ENCODE measurements at places on chromosomes 13 and 19.
A peak's percentile ranks its signal among the peaks of the same experiment; 100 is the strongest.

GRCh38 chr19:42279155-42279901, 10.3 kb downstream of the CIC start:
- no peak for DNase-seq

DNA sequence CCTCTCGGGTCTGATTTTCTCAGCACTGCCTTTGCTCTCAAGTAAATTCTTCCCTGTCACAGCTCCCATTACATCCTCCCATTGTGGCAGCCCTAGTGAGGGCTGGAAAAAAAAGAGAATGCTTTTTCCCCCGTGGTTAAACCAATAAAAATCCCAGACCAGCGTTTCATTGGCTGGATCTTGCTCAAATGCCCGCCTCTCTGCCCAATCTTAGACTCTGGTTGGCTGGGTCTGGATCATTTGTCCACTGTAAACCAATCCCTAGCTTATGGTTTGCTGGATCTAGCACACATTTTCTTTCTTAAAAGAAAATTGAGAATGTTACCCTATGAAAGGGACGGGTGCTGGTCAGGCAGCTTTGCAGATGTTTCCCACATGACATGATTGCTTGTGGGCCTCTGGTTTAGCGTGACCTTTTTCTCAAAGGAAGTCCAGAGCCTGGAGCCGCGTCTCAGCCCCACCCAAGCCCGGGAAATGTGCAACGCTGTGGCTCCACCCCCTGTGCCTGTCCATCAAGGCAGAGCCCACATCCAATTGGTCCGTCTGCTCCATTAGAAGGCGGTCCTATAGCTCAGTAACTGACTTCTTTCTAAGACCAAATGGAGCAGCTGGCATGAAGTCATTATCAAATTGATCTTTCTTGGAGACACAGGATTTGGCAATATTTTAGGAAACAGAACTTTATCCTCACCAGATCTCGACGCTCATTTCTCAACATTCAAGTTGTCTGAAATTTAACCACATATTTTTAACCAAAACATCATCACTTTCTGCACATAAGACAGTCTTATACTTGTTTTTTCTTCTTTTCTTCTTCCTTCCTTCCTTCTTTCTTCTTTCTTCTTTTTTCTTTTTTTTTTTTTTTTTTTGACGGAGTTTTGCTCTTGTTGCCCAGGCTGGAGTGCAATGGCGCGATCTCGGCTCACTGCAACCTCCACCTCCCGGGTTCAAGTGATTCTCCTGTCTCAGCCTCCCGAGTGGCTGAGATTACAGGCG, 2.6 kb upstream of the MCEMP1 start:
- peak; percentile 50 for DNase-seq

GRCh38 chr13:77692746-77693448, 4.6 kb upstream of the SLAIN1 start:
- no peak for DNase-seq

GRCh38 chr19:45215391-45216191, 29.6 kb downstream of the EXOC3L2 start:
- no peak for DNase-seq

- no peak for DNase-seq
Observed at GRCh38 chr19:6519289-6519688, 11.5 kb upstream of the TNFSF9 start.

DNA sequence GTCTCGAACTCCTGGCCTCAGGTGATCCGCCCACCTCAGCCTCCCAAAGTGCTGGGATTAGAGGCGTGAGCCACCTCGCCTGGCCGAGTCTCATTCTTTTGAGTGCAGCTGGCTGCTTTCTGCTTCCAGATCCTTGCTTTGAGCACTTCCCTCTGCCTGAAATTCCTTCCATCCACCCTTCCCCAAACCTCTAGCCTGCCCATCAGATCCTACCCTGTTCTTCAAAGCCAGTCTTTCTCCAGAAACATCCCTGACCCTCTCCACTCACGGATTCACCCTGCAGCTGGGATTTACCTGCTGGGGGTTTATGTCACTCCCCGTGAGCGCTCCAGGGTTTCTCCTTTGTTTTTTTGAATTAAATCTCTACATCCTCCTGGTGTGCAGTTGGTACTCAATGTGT, 13.1 kb upstream of the NPAS1 start:
- no peak for DNase-seq

- no peak for DNase-seq
Observed at GRCh38 chr13:110281736-110282135, 25.2 kb downstream of the COL4A1 start.

GRCh38 chr13:98938801-98939200, 39.1 kb downstream of the DOCK9 start:
- no peak for DNase-seq

DNA sequence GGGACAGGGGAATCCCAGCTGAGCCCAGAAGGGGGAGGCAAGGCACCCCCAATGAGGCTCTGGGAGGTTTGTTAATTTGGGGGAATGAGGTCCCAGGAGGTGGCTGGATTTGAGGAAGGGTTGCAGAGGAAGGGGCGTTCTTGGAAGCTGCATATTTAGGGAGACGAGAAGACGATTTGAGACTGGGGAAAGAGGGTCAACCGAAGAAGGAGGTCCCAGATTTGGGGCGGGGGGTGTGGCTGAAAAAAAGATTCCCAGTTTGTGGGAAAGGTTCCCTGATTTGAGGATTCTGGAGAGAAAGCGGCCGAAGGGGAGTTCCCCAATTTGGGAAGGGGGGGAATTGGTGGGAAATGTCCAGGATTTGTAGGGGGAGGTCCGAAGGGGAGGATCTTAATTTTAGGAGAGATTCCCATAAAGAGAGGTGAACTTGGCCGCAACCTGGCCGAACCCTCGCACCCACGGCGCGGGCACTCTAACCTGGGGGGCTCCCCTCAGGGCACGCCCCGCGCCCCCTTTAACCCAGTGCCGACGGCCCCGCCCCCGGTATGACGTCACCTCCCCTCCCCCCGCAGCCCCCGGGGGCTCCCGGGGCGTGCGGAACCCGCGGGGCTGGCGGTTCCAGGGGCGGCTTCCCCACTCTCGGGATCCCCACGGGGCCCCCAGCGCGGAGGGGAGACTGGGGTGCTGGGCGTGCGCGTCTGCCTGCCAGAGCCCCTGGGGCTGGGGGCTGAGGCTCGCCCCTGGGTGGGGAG, 1.2 kb downstream of the PTPRS start:
- DNase-seq, result no peak

GRCh38 chr13:81326913-81327312, 986.0 kb upstream of the SPRY2 start:
- DNase-seq, result no peak

DNA sequence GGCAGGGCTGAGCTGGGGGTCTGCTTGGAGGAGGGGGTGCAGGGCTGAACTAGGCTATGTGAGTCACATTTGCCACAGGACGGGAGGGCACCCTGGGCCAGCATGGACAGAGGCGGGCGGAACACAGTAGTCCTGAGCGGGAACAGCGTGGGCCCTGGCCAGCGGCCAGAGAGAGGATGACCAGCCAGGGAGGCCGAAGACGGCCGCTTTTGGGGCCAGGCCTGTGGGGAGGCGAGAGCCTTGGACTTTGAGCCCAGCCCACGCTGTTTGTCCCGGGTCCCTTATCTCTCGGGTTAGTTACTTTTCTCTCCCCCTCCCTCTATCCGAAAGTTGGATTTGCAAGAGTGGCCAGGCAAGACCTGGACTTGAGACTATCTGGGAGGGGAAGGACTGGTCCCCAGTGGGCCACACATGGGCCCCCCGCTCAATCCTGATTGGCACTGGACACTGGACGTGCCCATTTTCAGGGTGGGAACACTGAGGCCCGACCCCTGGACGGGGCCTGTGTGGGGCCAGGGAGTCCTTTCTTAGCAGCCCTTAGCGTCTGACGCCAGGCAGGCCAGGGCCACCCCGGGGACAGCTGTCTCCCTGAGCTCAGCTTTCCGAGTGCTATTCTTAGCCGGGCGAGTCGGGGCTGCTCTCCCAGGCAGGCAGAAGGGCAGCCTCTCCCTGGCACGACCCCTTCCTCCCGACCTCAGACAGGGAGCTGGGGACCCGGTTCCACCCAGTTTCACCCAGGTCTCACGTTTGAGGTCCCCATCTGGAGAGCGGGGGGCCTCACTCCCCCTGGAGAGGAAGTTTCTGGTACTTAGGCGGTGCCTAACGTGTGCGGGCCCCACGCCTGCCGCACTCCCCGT, 833 bp downstream of the GAMT start:
- no peak for DNase-seq

GRCh38 chr13:44575741-44576350, at the start of gene TSC22D1:
Gene TSC22D1, minus strand, starts transcription at chr13:44576330. Its CDS starts 256 bp downstream, at chr13:44576074.
- DNase-seq, result peak; percentile 59

DNA sequence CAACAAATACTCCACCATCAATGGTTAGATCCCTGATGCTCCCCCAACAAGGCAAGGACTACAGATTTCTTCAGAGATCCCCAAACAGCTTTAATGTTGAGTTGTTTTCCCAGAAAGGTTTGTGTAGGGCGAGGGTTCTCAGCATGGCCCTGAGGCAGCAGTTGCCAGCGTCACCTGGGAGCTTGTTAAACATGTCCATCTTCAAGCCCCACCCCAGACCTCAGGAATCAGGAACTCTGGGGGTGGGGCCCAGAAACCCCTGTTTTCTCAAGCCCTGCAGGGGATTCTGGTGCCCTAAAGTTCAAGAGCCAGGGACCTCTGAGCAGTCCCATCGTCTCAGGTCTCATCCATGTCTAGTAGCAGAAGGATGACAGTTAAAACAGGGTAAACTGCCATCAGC, 9.6 kb downstream of the EFNB2 start:
- no peak for DNase-seq

DNA sequence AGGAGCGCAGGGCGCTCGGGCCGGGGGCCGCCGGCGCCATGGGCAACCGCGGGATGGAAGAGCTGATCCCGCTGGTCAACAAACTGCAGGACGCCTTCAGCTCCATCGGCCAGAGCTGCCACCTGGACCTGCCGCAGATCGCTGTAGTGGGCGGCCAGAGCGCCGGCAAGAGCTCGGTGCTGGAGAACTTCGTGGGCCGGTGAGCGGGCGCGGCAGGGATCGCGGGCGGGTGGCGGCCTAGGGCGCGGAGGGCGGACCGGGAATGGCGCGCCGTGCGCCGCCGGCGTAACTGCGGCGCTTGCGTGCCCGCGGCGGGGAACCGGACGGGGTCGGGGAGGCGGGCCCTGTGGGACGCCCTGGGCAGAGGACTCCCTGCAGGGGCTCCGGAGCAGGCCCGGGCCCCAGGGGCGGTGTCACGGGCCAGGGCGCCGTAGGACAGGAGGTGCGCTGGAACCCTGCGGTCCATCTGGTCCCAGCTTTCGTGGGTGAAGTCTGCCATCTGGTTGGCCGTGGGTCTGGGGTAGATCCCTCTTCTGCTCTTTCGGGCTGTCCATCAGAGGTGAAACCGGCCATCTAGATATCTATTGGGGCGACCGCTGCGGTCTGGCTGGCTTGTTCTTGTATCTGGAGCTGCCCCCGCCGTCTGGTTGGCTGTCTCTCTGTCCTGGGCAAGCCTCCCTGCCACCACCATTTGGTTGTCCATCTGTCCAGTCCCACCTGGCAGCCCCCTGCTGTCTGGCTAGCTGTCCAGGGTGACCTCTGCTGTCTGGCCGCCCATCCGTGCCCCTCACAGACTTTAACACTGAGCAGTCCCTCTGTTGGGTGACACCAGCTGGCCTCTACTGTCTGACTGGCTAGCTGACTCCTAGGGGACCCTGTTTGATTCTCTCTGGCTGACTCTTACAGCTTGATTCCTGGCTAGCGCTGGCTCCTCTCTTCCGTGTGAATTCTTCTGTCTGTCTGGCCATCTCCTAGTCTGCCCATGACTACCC, 622 bp downstream of the DNM2 start:
- peak; percentile 38 for DNase-seq

GRCh38 chr19:57755031-57755430, 8.4 kb downstream of the ZNF776 start:
- no peak for DNase-seq

DNA sequence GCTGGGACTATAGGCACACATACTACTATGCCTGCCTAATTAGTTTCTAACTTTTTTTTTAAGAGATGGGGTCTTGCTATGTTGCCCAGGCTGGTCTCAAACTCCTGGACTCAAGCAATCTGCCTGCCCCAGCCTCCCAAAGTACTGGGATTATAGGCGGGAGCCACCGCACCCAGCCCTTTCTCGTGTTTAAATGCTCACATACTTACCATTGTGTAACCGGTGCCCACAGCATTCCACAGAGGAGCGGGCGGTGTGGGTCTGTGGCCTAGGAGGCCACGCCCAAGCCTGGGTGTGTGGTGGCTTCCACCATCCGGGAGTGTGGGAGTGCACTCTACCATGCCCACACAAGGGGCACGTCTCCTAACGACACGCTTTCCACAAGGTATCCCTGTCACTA, 7.7 kb downstream of the LMNB2 start:
- no peak for DNase-seq

GRCh38 chr19:2540251-2540645, 64.3 kb downstream of the GADD45B start:
- no peak for DNase-seq

DNA sequence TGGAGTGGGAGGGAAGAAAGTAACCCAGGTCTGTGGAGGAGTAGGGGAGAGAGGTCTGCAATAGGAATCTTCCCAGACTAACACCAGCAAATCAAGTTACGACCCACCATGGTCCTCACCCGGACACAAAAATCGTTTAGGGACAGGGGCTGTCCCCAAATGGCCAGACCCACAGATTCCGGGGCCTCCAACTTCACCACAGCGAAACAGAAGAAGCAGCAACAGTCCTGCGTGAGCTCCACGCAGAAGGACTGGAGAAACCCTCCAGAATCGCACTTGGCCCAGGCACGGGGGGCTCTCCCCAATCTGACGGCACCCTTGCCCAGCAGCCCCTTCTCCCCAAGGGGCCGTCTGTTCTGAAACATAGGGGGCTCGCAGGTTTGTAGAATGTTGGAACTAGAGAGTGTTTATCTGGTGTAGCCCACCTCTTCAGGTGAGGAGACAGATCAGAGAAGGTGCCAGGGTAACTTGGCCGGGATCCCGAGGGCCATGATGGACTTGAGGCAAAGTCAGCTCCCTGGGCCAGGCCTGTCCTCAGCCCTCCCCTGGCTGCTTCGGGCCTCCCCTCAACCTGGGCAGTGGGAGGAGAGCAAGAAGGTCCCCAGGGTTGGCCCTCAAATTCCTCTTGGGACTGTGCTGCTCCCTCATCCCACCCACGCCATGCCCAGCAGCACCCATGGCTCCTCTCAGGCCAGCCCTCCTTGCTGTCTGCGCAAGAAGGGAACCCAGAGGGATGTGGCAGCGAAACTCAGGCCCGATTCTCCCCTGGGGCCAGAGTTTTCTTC, 82.5 kb upstream of the GPR183 start:
- DNase-seq, result no peak

DNA sequence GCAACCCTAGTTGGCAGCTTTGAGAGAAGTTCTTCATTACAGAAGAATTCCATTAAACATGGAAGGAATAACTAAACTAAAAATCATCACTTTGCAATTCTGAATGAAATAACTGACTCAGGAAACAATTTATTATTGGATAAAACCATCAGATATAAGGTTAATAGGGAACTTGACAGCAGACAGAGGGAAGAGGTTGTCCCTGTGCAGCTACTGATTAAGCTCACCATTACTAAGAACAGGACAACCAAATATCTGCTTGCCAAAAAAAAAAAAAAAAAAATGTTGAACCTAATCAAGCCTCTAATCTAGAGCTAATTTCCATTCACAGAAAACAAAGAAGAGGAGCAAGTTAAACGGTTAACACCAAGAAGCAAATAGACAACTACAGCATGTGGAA, 12.8 kb downstream of the N4BP2L2 start:
- DNase-seq, result no peak

Data from T-helper 2 cell (primary cell).